ENCODE measurements at places on chromosomes 3 and 15. TPM values are rescaled to one million over a fixed set of nuclear protein-coding genes. Genes with fewer than 3 reads are reported as not detected.

Gene CEP97
- 37.6 TPM for total RNA-seq

Gene KBTBD8
- 0.73 TPM for total RNA-seq

Gene PLA2G4E
- total RNA-seq, result not detected

Gene TP53BP1
- 43.6 TPM for total RNA-seq

Gene HHATL
- not detected for total RNA-seq

Gene SLCO2A1
- total RNA-seq, result not detected

Gene ARRDC4
- 25.6 TPM for total RNA-seq

Gene CAND2
- total RNA-seq, result 0.67 TPM

Gene QARS1
- 283 TPM for total RNA-seq

Gene LYZL4
- total RNA-seq, result not detected

Gene BCL2A1
- 155 TPM for total RNA-seq

Gene NAALADL2
- 15.3 TPM for total RNA-seq

Gene TRIM42
- total RNA-seq, result not detected

Gene RPL29
- total RNA-seq, result 945 TPM

Gene ECE2
- not detected for total RNA-seq

Gene SLC33A1
- total RNA-seq, result 37.9 TPM

Gene ADGRG7
- not detected for total RNA-seq

Gene IL20RB
- not detected for total RNA-seq

Gene LRTM1
- not detected for total RNA-seq

Gene ARHGEF26
- 14.5 TPM for total RNA-seq

Gene DCUN1D1
- 26.8 TPM for total RNA-seq

Gene CCDC13
- total RNA-seq, result not detected

Gene DNAH12
- total RNA-seq, result 0.36 TPM

Gene CHRM5
- not detected for total RNA-seq

Gene SLC51B
- total RNA-seq, result not detected

Gene SPESP1
- total RNA-seq, result 2.0 TPM

Gene MEX3B
- total RNA-seq, result 1.3 TPM

Gene GABRA5
- total RNA-seq, result 1.0 TPM

Gene GXYLT2
- 43.3 TPM for total RNA-seq

Gene OR5K2
- total RNA-seq, result not detected

Gene CCDC9B
- total RNA-seq, result 42.2 TPM

Gene UBAP1L
- 5.2 TPM for total RNA-seq

Gene BMF
- total RNA-seq, result 4.7 TPM

Gene C3orf49
- total RNA-seq, result not detected

Gene C2CD4A
- total RNA-seq, result under 0.01 TPM

Gene CYP19A1
- total RNA-seq, result 0.34 TPM

Gene GABRB3
- total RNA-seq, result 0.62 TPM

Gene PCLAF
- total RNA-seq, result 39.0 TPM

Gene ANKRD34C
- not detected for total RNA-seq

Gene DUOXA2
- not detected for total RNA-seq

Gene PRKCD
- 6.9 TPM for total RNA-seq

Gene ADPRH
- total RNA-seq, result 7.9 TPM

Gene DLEC1
- total RNA-seq, result 0.15 TPM

Gene SKOR1
- total RNA-seq, result under 0.01 TPM

Gene PLA2G4D
- not detected for total RNA-seq

Gene HACD2
- total RNA-seq, result 22.3 TPM

Gene OCA2
- 379 TPM for total RNA-seq

Gene PHC3
- total RNA-seq, result 34.8 TPM

Gene CELSR3
- total RNA-seq, result 0.46 TPM

Gene XCR1
- not detected for total RNA-seq
